ENCODE measurements at places on chromosomes 5 and 9. TPM values are rescaled to one million over a fixed set of nuclear protein-coding genes. Genes with fewer than 3 reads are reported as not detected.

The FAM81B gene
- total RNA-seq, result not detected

DNA sequence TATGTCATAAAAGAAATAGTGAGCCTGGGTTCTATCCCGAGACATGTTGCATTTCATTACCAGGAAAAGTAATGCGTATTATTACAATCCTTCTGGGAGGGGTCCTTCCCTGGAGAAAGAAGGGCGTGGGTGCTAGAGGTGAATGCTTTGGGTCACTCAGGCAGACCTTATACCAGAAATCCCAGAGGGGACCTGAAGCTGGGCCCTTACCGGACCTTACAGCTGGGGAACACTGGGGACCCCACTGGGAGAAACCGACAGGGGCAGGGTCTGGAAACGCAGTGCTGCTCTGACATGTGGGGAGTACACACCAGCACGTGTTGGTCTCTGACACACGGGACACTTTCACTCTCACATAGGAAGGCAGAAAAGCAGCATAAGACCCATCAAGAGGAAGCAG, 71.3 kb downstream of the LMNB1 start:
- no peak overlapping the region for H3K4me3 ChIP-seq
- H3K27me3 ChIP-seq, result no peaks in the 10 kb centered on the region
- H3K36me3 ChIP-seq, result no peaks in the 10 kb centered on the region
- no peaks in the 10 kb centered on the region for H3K4me1 ChIP-seq
- DNase-seq, result no peak
- H3K27ac ChIP-seq, result no peak overlapping the region

DNA sequence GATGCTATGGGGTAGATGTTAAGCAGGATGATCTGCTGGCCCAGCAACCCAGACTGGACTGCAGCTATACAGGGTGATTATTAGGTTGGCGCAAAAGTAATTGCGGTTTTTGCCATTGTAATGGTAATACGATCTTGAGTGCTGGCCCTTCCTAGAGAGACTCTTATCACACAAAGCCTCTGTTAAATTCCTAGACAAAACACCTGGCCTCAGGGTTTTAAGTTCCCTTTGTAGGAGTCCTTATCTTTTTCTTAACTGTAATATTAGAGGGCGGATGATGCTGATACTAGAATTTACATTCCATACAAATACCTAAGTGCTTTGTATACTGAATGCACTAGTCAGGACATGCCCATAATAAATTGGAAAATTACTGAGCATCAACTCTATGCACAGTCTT, 222.2 kb downstream of the NDUFS4 start:
- H3K4me1 ChIP-seq, result no peaks in the 10 kb centered on the region
- H3K4me3 ChIP-seq, result no peak overlapping the region
- no peaks in the 10 kb centered on the region for H3K27me3 ChIP-seq
- H3K27ac ChIP-seq, result no peak overlapping the region
- H3K36me3 ChIP-seq, result no peaks in the 10 kb centered on the region

The PTGS1 gene
- 20.3 TPM for total RNA-seq

DNA sequence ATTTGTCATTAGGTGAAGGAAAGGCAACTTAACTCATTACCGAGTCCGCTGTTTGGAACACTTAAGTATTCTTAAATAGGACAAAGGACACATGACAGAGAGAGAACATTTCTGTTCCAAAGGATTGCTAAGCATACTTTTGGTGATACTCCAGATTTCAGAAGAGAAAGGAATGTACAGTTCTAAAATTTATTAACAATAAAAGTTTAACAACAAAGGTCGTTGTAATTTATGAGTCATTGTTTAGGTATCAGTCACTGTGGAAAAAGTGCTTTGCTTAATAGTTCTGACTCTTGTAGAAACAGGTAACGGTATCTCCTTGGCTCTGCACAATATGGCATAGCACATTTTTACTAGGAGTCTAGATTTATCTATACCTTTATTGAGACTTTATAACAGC, 36.3 kb upstream of the PAM start:
- no peak overlapping the region for H3K27ac ChIP-seq
- H3K27me3 ChIP-seq, result no peaks in the 10 kb centered on the region
- H3K4me1 ChIP-seq, result no peaks in the 10 kb centered on the region
- no peak for DNase-seq
- no peaks in the 10 kb centered on the region for H3K36me3 ChIP-seq
